ENCODE measurements at places on chromosomes 2 and 18.
A peak's percentile ranks its signal among the peaks of the same experiment; 100 is the strongest.

DNA sequence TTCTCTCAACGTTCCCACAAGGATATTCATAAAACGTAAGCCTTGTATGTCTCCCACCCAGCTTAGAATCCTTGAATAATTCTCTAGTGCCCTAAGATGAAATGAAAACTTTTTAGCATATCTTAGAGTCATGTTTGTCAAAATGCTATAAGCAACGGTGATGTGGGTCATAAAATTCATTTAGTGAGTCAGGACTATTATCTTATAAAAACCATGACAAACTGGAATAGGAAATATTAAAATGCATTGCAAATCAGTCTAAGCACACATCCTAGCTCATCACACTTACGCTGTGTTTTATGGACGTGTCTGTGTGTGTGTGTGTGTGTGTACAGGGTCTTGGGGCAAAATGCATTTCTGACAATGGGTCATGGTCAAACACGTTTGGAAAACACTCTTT, 119.9 kb upstream of the ST6GAL2 start:
- no peak for DNase-seq

- peak; percentile 40 for DNase-seq
Measured at GRCh38 chr2:38601463-38602135, 1.1 kb downstream of the HNRNPLL start.

DNA sequence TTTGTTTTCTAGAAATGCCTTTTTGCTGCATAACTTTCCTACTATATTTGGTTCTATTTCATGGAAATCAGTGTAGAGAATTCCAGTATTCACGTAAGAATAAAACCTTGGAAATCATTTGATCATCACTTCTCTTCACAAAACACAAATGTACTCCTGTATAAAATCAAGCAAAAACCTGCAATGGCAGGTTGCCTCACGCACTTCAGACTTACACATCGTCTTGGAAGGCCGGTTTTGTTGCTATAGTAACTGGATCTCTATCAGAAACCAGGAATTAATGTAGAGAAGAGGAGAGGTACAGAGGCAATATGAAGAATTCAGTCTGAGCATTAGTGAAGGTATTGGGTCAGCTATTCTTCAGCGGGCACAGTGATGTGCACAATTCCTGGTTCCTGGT, 370.7 kb upstream of the CYRIA start:
- DNase-seq, result no peak

DNA sequence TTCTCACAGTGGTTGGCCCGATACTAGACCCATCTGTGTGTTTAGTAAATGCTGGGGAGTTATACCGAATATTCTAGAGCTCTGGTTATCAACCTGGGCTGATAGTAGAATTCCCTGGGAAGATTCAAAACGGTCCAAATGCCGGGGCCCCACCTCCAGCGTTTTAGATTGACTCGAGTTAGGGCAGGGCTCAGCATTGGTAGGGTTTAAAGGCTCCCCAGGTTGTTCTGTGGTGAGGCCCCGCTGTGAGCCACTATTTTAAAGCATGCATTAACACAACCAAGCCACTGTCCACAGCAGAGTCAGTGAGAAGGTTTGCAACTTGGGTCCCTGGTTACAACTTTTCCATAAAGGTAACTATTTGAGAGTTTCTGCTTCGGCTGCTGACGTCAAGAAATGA, 73.6 kb downstream of the DYSF start:
- DNase-seq, result no peak

- DNase-seq, result no peak
Measured at GRCh38 chr2:200101922-200102321, 146.5 kb downstream of the MAIP1 start.

DNA sequence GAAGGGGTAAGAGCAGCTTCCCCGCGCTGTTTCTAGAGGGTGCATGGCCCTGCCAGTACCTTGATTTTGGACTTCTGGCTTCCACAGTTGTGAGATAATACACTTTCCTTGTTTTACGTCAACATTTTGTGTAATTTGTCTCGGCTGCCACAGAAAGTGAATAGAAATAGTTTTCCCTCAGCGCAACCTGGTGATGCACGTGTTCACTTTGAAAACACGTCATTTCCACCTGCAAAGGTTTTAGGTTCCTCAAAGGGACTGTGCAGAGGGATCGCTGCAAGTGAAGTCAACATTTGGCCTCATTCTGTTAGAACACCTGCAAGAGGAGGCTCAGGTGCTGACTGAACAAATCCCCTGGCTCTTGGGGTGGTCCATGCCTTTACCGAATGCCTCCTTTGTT, 71.7 kb downstream of the LONRF2 start:
- DNase-seq, result no peak

DNA sequence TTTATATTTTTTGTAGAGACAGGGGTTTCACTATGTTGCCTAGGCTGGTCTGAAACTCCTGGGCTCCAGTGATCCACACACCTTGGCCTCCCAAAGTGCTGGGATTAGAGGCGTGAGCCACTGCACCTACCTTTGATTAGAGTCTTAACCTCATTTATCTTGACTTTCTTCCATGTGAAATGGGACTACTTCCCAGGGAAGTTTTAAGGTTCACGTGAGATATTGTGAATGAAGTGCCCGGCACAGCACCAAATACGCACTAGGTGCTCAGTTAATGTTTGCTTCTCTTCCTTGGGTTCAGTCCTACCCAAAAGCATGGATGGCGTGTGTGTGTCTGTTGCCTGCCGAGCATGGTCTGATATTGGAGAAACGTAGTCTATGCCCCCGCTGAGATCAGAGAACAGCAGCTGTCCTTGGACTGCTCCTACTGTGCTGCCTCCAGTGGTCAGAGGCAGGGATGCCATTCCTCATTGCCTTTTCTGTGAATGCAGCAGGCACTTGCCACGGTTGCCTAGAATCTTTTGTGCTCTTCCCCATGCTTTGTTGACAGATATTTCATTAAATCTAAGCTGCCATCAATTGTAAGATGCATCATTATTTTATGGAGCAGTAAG, 12.3 kb upstream of the TFCP2L1 start:
- DNase-seq, result peak; percentile 19

GRCh38 chr2:208062961-208063360, 37.6 kb upstream of the PLEKHM3 start:
- no peak for DNase-seq

- no peak for DNase-seq
Measured at GRCh38 chr2:207073412-207073800, 92.3 kb downstream of the KLF7 start.

GRCh38 chr2:189008555-189009262, 34.5 kb downstream of the COL3A1 start:
- DNase-seq, result no peak

- no peak for DNase-seq
Measured at GRCh38 chr2:159094173-159094737, 125.8 kb downstream of the TANC1 start.

DNA sequence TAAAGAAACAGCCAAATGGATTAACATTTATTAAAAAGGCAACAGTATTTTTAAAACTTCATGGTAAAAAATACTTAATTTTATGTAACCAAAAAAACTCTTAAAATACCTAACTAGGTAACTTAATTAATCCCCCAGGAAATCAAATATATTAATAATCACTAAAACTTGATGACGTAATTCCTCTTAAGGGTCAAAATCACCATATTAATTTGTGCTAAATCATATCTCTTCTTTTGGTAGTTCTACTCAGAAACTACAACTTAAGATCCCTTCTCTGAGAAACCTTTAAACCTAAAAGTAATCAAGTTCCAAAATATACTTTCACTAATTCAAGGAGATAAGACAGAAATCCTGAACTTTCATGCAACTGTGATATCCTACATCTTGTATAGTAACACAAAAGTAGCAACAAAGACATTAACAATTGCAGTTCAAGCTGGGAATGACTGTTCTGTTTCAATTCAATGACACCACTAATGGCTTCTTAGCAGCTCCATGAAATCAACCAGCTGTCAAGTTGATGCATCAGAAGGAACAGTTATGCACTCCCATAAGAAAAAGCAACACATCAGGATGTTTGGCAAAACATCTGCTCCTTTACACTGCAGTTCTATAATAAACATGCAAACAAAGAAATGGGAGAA, 4.0 kb downstream of the BAZ2B start:
- DNase-seq, result no peak

DNA sequence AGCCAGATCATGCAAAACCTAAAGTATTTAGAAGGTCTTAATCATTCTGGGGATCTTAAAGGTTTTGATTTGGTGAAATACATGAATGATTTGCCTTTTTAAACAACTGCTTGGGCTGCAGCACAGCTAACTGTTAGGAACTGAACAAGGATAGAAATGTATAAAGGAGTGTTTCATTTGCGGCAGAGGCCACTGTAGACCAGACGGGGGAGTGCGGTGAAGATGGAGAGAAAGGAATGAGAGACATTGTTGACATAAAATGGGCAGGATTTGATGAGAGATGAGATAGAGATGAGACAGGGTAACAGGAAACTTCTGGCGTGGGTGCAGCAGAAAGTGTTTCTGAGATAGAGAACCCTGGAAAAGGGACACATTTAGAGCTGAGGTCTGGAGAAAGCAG, 308.1 kb downstream of the TMX3 start:
- DNase-seq, result peak; percentile 44

DNA sequence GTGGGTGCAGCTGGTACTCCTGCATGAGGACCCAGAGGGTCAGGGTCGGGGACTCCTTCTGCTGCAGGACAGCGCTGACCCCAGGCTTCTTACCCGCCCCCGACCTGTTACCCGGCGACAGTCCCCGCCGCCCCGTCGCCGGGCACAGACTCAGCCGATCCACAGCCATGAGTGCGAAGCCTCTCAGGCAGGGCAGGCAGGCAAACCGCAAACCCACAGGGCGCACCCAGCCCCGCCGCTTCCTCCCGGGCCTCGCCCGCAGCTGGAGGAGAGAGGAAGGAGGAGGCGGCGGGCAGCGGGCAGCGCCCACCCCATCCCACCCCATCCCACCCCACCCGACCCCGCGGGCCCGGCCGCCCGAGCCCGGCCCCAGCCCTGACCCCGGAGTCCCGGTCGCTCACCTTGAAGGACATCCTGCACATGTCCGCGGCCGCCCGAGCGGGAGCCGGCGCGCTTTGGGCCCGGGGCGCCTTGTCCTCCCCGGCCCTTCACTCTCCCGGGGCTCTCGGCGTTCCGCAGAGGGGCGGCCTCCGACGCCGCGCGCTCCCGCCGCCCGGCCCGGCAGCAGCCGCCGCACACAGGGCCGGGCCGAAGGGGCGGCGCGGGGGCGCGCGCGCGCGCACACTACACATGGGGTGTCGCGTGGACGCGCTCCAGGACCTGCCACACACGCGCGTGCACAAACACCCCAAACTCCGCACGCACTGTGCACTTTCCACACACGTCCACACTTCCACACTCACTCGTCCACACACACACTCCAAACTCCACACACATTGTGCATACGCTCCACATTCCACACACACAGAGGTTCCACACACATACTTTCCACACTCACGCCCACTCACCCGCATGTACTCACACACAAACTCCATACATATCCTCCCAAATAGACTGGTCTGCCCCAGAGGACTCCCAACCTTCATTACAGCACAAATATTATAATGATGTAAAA, at the start of gene ANKRD29:
TSS of gene ANKRD29 (minus strand) at position 603 of the 955 bp plus-strand sequence. CDS start at position 422, 181 bp downstream.
- DNase-seq, result peak; percentile 45

DNA sequence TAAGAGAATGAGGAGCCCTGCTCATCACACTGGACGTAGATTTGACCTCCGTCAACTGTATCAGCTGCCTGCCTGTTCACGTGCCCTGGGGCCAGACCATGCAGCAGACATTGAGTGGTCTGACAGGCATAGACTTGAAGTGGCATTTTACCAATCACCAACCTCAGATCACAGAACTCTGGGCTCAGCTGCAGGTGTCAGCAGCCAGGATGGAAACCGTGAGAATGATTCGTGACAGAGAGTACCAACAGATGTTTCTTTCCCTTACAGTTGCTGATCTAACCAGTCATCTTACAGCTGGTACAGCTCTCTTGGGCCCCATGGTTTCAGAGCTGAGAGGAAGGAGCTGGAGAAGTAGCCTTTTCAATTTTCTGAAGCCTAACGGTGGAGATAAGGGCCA, 148.9 kb downstream of the EN1 start:
- DNase-seq, result no peak

DNA sequence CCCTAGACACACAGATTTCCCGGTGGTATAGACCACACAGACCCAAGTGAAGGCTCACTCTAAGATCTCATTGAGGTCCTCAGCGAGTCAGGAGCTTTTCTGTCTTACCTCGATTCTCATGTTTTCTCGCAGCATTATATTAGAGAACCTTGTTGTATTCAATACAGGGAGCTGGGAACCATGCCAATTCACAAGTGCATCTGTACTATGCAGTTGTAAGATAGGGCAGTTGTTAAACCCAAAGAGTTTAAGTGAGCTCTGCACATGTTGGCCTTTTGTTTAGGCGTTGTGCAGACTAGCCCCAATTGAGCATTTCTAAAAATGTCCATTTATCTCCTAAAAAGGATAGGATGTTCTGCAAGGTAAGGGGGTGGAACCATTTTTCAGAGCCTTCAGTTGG, 59.6 kb downstream of the FEZ2 start:
- no peak for DNase-seq

DNA sequence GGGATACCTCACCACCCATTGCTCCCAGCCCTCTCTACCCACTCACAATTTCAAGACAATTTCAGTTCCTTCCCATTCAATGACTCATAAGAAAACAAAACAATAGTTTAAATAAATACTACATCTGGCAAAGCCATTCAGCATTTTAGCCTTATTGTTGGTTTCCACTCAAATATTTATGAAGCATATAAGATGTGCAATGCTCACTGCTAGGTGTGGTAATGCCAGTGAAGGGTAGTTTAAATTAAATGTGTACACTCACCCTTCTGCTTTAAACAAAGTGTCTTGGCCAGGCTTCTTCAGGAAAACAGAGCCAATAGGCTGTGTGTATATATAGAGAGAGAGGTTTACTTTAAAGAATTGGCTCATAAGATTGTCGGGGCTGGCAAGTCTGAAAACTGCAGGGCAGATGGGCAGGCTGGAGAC, 37.0 kb downstream of the INO80C start:
- peak; percentile 71 for DNase-seq

DNA sequence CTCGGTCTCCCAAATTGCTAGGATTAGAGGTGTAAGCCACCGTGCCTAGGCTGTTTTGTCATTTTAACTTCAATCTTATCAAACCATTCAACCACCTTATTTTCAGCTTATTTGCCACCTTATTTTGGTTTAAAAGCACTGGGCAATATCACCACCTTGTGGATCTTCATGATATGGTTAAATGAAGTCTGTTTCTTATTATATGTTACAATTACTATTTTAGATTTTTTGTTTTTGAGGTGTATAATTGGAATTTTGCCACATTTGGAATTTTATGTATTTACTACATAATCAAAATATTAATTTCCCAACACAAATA, 43.8 kb upstream of the SCN9A start:
- DNase-seq, result peak; percentile 49

GRCh38 chr2:105515581-105516415, 116.9 kb upstream of the FHL2 start:
- no peak for DNase-seq

GRCh38 chr18:39318462-39318861, 1752.9 kb upstream of the CELF4 start:
- no peak for DNase-seq

DNA sequence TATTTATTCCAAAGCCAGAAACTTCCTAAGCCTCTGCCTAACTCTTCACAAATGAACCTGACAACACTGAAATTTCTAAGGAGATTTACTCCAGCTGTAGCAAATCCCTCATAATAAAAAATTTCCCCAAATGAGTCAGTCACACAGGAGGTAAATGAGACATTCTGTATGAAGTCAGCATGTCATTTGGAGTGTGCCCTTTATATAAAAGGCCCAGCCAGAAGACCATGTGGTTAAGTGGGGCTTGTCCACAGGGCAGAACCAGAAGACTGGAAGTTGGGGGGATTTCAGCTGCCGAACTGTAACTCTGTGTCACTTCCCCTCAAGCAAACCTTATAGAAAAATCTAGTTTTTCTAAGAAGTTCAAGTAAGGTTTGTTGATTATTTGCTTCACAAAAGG, 30.2 kb downstream of the NRP2 start:
- DNase-seq, result peak; percentile 76
